Amniotic epithelial cell (primary cell): ENCODE measurements at places on chromosomes 12 and 14.

GRCh38 chr12:105177208-105177607, 58.8 kb downstream of the APPL2 start:
- no peak for DNase-seq

GRCh38 chr14:37202812-37203211, 5.1 kb downstream of the MIPOL1 start:
- peak; percentile 49 for DNase-seq

DNA sequence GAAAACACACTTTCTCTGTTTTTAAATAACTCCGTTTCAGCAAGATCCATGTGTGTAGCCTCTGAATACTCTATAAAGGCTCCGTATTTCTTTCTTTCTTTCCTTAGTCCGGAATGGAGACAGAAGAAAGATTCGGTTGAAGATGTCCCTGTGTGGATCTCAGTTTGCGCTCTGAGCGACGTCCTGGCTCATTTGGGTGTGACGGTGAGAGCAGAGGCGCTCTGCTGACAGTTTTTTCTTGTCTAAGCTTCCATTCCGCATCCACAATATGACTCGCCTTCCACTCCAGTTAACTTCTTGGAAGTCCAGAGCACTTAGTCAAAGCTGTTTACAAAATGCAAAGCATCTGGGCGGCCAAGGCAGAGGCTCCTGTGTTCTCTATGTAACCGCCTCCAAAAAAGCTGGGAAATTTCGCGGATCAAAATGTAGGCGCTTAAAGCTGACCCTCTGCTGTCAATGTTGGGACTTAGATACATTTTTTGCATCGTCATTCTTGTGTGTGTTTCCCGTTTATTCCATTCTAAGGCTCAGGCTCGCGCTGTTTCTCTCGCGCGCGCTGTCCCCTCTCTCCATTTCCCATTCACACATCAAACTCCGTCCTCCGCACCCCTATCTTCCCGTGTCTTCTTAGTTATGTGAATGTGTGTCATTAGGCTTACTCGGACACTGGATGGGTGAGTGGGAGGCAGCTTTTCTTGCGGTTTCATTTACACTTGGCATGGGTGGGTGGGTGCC, 880 bp upstream of the FLRT2 start:
- DNase-seq, result peak; percentile 84

DNA sequence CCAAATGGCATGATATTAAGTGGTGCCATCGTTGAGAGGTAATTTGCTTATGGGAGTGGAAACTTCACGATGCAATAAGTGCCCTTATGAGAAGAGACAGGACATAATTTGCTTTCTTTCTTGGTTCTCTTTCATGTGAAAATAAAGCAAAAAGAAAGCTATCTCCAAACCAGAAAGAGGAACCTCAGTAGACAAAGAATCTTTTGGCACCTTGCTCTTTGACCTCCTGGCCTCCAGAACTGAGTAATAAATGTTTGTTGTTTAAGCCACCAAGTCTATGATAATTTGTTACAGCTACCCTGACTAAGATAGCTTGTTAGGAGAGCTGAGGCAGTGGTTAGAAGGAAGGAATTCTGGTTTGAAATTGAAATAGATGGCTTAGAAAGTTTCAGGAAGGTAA, 39.6 kb downstream of the CCER1 start:
- DNase-seq, result no peak

- DNase-seq, result no peak
Measured at GRCh38 chr14:94119071-94119470, 8.5 kb downstream of the IFI27 start.

DNA sequence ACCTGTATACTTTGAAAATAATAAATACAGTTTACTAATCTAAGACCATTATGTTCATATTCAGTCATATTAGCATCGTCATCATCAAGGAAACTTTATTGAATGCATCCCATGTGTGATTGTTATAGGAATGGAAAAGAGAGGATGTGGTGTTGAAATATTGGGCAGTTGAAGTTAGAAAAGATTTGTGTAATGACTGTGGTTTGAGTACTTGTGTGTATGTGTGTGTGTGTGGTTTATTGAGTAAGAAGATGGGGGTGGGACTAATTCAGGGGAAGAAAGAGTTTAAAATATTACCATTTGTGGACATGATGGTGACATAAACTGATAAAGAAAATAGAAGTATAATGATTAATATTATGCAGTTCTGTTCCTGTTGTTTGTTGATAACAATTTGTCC, 238.7 kb upstream of the SEL1L start:
- DNase-seq, result no peak

DNA sequence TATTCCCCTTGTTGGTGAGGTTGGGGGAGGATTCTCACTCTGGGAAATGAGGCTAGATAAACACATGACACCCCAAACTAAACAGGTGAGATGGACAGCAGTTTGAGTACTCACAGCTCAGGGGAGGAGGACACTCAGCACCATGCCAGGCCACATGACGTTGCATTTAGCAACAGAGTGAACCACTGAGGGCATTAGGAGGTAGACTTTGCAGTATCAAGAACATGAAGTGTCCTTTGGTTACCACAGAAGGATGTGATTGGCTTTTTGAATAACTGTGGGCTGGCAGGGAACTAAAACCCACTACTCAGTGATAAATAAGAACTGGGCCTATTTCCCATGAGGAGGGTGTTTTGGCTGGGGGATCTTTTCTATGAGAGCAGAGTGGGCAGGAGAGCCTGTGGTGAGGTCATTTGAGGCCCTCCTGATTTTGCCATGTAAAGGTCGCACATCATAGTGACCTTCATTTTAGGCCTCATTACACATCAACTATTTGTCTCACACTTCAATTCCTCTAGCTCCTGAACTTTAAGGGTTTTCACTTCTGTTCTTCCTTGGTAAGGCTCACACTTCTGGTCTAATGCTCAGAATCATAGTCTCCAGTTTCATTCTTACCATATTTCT, 89.8 kb upstream of the PRKD1 start:
- no peak for DNase-seq

DNA sequence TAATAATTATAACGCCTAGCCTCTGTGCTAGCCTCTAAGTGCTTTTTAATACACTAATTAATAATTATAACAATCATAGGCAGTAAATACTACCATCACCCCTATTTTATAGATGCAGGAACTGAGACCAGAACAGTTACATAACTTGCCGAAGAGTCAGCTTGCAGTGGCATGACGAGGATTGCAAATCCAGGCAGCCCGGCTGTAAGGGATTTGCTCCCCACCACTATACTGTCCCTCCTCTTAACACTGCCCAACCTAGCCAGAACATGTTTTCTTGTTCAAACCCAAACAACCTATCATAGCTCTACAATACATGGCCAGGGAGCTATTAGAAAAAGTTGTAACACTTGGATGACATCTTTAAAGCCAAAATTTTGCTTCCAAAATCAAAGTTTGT, 33.9 kb upstream of the VASH1 start:
- DNase-seq, result no peak

GRCh38 chr12:46261646-46262045, 7.2 kb downstream of the SLC38A1 start:
- DNase-seq, result no peak

DNA sequence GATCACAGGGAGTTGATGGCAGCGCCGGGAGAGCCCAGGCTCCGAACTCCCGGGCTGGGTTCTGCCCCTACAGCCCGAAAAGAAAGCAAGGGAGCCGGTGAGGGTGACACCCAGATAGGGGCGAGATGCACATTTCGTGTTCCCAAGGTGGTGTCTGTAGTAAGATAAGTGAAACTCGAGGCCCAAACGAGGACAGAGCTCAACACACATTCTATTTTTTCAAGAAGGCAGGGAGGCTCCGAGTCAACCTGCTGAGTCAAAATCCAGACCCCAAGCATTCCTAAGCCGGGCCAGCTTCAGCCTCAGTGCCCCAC, 24.2 kb upstream of the YY1 start:
- DNase-seq, result no peak

- peak; percentile 100 for DNase-seq
Measured at GRCh38 chr14:96252999-96253539, 2.9 kb upstream of the BDKRB1 start.

- no peak for DNase-seq
Measured at GRCh38 chr12:5927732-5928516, 17.1 kb downstream of the ANO2 start.

DNA sequence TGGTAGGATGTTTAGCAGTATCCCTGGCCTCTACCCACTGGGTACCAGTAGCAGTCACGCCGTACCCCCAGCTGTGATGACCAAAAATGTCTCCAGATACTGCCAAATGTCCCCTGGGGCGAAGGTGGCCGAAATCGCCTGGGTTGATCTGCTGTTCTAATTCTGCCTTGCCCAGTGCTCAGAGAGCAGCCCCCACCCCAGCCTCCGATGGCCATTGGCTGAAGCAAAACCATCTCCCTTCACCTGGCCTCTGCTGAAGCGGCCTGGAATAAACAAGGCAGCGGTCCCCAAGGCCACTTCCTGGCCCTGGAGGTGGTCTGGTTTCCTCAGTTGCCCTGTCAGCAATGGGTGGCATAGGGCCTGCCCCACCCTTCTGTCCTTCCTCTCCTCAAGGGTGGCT, 298.4 kb downstream of the CACNA1C start:
- DNase-seq, result no peak

DNA sequence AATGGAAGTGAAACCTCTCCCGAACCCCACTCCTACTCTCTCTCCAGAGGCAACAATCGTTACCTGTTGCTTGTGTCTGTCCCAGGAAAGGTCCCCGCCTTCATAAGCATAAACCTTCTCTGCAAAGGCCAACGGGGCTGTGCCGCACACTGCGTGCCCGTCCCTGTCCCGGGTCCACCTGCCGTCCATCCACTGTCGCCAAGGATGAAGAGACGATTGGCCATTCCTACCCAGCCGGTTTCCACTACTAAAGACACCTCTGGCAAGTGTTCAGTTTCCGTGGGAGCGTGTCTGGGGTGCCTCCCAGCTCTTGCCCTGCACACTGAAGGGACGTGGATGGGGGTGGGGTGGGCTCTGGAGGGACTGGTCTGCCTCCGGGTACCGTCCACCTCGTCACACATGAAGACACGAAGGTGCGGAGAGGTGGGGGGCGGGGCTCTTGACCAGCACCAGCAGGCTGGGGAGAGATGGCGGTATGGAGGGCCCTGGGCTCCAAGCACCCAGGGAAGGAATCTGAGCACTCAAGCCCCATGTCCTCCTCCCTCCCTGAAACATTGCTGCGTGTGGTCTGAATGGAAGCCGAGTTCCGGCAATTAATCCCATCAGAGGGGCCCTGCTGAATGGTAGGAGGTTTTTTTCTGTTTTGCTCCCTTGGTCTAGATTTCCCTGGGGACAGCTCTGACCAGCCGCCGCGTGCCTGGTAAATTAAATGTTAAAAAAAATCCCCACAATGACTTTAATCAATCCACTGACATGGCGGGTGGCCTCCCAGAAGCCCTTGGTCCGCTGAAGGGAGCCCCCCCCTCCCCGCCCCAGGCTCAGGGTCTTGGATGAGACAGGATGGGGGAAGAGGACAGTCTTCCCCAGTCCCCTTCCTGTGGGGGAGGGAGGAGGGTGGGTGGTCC, 4.1 kb upstream of the KIF26A start:
- DNase-seq, result no peak

GRCh38 chr12:54975875-54976274, 8.7 kb downstream of the TESPA1 start:
- no peak for DNase-seq

GRCh38 chr14:100033347-100034075, 31.7 kb upstream of the EVL start:
- peak; percentile 35 for DNase-seq

GRCh38 chr12:108685469-108686260, 45.7 kb downstream of the CORO1C start:
- DNase-seq, result peak; percentile 41

DNA sequence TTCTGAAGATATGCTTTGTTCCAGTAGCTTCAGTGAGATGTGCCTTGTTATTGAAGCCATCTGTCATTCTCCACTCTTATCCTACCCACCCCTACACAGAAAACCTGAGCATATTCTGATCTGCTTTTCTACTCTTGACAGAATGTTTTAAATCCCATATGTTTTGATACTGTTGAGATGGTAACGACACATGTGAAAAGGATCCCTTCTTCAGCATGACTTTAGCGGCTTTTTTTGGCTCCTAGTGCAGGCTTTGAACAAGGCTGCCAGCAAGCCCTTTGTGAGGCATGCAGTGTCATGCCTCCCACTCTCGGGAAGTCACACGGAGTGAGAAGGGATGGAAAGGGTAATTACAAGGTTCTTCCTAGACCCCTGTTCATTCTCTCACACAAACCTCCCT, 228.8 kb upstream of the RGS6 start:
- DNase-seq, result no peak

DNA sequence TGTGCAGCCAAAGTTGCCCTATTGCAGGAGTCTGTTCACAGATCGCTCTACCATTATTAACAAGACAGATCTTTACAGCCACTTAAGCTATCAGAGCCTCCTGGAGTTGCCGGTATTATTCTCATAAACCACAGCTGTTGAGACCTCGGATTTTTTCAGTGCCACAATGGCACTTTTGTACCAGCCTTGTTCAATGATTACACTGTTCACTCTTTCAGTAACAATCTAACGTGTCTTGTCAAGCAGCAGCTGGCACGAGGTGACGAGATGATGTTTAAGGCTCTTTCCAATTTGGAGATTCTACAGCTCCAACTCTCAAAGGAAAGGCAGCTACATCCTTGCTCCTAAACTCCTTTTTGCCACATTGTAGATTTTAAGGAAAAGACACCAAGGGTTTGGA, 30.7 kb downstream of the LRIG3 start:
- no peak for DNase-seq
